ENCODE measurements at places on chromosomes 4 and X.
A peak's percentile ranks its signal among the peaks of the same experiment; 100 is the strongest.

- no peak for DNase-seq
These were observed 50.7 kb downstream of the PLAC1 start for GRCh38 chrX:134607523-134607922.

GRCh38 chrX:109739625-109740432 is 6.8 kb upstream of the ACSL4 start:
- DNase-seq: no peak

DNA sequence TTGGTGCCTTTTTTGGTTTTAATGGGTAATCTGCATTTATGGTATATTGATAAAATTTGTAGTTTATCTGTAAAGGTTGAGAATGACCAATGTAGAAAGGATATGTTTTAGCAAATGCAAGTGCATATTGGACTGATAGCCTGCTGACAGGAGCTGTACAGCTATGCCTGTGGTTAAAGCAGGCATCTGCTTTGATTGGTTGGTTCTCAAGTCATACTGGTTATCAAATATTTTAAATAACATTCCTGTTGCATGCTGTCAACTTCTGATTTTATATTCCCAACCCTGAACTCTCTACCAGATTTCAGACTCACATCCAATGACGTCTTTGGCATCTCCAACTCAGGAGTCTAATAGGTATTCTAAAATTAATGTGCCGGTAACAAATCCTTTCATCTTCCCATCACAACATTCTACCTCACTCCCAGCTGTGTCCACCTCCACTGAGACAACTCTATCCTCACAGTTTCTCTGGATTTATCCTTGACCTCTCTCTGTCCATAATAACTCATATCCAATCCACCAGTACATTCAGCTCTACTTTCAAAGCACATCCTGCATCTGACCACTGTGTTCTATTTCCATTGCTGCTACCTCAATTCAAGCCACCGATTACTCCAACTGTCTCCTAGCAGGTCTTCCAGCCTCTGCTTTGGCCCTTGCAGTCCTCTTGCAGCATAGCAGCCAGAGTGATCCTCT is 125.7 kb downstream of the CAMK2D start:
- DNase-seq: no peak

DNA sequence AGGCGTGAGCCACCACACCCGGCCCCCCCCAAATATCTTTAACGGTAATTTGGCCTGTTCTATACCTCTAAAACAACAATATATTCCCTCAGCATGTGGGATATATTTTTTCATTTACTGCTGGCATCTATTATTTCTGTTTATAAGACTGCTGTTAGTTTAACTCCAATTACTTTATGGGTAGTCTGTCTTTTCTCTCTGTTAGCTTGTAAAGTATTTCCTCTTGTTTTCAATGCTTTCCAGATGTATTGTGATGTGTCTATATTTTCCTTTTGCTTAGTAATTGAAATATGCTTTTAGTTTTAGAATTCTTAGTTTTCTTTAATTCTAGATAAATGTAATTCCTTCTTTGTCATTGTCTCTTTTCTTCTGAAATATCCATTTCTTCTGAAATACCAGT is 445.8 kb downstream of the ANKRD50 start:
- no peak for DNase-seq

DNA sequence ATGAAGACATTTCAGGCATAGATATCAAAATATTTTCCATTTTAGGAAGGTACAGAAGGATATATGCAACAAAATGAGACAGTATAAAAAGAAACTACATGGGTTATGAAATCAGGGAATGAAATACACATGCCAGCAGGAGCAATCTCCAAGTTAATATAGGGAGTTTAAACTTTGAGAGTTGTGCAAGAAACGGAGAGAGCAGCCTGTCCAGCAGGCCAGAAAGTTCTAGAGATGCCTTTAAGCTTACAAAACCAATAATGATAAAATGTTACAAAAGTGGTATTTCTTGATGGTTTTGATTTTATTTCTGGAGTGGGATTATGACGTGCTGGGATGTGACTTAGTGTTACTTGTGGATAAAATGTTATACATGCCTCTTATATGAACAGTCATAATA is 2047.9 kb downstream of the ARAP2 start:
- no peak for DNase-seq

GRCh38 chr4:40190880-40191815 is 5.7 kb upstream of the RHOH start:
- DNase-seq: no peak

GRCh38 chrX:13994536-13995080 is 35.1 kb downstream of the GEMIN8 start:
- no peak for DNase-seq

- DNase-seq: peak; percentile 32
These were observed 156.6 kb downstream of the GATB start for GRCh38 chr4:151604238-151604637.

DNA sequence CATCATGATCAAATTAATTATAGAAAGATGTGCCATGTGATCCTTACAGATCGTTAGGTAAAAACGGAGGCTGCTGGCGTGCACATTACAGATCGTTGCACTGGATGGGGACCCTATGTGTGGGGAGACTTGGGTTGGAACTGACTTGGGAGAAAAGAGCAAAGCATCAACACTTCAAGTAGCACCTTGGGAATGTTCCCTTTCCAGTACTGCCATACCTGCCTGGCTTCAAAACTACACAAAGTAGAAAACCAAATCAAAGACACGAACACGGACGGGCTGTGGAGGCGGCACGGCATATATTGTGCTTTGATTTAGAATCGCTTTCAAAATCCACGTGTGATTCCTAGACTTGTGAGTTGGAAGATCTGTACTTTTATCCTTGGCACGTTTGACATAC is 898 bp downstream of the CMC4 start:
- DNase-seq: peak; percentile 25

DNA sequence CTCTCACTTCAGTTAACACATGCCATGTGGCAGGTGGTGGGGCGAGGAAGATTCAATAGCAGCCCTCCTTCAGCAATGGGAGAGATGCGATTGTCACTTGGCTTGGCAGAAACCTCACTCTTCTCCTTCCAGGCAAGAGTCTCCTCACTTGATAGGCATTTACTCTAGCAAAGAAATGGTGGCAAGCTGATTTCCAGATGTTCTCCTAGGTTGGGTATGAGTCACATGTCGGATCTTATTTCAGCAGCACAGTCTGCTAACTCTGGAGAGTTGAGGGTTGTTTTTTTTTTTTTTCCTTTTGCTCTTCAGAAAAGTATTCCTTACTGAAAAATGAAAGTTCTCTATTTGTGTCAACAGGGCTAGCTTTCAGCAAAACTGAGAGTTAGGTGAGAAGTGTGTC is 119.5 kb upstream of the CHRDL1 start:
- no peak for DNase-seq

GRCh38 chrX:108123591-108124366 is 32.2 kb downstream of the ATG4A start:
- no peak for DNase-seq

DNA sequence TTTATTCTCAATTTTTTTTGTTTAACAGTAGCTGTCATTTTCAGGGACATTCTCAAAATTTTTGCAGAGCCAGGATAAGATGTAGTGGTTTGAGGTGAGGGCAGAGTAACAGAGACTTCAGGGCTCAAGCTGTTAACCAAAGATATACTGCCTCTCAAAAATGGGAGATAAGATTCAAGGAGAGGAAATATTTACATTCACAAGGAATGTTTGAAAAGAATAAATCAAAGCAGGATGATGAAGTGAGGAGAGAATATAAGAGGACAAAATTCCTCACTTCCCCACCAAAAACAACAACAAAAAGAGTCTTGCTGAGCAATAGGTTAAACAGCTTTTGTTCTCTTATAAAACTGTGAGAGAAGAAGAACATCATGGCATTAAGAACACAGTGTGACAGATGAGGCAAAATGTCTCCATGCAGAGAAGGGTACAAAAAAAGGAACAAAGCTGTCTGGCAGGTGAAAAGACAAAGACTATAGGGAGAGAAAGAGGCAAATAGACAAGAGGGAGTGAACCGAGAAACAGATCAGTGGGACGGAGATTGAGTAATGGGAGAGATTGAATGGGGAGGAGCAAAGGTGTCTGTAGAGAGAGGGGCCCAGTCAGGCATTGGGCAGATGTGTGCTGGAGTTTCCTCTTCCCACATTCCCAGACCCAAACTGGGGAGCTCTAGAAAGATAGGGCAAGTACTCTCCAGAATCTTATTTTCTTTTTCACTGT is 106.1 kb upstream of the TMEM150C start:
- no peak for DNase-seq

GRCh38 chr4:122129061-122129460 is 23.1 kb upstream of the BLTP1 start:
- no peak for DNase-seq

DNA sequence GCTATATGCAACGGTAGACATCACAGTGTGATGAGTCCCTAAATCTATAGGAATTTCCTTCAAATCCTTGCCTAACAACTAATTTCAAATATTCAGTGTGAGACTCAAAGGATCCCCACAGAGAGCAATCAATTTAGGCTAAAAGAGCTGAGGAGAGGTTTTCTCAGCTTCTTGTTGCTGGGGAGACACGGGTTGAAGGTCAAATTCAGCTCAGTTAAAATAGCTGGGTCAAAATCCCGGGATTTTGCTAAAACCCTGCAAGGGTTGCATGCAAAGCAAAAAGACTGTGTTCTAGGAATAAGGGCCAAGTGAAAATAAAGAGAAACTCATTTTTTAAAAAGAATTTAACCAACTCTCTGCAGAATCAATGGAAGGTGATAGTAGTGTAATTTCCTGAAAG is 1073.4 kb downstream of the NLGN4X start:
- no peak for DNase-seq

Data from HAP-1 (cell line).